GM19239 (cell line): ENCODE measurements at places on chromosomes 6 and 20.

DNA sequence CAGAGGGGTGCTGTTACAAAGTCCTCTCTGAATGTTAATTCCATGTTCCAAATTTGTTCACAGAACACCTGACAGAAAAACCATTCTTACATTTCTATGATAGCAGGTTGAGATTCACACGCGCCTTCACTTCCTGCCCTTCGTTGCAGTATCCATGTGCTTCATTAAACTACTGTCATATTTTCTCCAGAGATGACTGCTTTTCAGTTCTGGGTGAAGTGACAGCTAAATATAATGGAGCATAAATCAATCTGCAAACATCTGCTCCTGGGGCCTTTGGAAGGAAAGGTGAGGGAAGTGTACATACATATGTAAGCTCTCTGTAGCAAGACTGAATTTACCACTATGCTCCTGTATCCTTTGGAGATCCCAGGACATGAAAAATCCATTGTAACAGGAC is 750.2 kb downstream of the HDGFL1 start:
- no peak for DNase-seq

DNA sequence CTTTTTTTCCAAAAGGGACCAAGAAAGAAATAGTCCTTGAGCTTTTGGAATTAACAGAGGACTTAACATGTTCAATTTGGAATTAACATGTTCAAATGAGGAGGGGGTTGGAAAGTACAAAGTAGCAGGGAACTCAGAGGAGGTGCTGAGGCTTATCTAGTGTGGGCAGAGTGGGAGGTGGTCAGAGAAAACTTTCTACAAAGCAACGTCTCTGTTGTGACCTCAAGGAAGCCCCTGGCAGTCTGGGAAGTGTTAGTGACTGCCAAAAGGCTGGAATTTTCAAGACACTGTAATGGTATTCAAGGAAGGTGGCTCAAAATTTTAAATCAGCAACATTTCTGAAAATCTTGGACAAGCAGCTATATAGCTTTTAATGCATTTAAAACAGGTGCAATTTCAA is 7.3 kb downstream of the ECI2 start:
- DNase-seq, result no peak

- no peak for DNase-seq
Measured at GRCh38 chr6:5997420-5997987, 9.2 kb downstream of the NRN1 start.

DNA sequence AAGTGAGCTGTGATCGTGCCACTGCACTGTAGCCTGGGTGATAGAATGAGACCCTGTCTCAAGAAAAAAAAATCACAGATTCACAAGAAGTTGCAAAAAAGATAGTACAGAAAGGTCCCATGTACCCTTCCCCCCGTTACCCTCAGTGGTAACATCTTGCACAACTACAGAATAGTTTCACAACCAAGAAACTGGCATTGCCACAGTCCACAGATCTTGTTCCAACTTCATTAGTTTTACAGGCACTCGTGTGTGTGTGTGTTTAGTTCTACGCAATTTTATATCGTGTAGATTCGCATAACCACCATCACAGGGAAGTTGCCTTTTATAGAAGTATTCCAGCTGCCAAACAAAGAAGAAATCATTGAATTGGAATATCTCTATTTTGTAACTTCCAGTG is 19.1 kb downstream of the SPATA2 start:
- no peak for DNase-seq

DNA sequence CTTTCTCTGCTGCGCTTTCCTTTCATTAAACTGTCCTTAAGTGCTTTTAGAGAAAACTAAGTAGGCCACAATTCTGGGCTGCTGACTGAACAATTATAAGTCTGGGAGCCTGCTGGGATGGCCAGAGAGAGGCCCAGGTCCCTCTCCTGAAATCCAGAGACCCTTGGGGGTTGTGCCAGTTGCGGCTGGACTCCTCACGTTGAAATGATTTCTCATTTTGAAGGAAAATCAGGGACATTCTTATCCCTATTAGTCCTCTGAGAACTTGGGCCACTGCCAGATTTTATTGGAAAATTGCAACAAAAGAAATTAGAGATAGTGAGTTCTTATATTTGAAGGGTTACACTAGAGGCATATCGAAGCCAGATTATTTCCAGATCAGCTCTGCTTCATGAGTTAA is 145.1 kb downstream of the CLIC5 start:
- no peak for DNase-seq

DNA sequence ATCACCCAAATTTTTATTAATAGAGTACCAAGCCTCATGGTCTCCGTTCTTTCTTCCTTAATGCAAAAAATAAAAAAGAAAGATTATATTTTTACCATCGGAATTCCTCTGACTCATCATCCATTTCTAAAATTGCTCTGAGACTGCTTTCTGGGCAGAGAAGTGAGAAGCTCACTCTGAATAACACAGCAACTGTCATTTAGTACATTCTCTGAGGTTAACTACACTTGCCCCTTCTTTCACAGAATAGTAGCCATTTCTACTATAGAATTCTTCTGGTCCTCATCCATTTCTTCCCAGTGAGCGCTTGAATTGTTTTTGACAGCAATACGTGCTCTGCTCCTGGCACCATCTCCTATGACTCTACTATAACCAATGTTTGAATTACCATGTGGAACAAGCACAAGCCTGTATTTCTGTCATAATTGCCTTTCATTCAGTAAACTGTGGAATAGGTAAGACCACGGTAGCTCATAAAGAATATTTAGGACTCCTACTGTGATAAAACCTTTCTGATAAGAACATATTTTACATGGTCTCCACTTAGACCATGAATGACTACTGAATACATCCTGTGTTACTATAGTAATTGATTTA is 435.5 kb upstream of the NRSN1 start:
- no peak for DNase-seq

GRCh38 chr6:18478610-18479009 is 91.5 kb downstream of the RNF144B start:
- no peak for DNase-seq

DNA sequence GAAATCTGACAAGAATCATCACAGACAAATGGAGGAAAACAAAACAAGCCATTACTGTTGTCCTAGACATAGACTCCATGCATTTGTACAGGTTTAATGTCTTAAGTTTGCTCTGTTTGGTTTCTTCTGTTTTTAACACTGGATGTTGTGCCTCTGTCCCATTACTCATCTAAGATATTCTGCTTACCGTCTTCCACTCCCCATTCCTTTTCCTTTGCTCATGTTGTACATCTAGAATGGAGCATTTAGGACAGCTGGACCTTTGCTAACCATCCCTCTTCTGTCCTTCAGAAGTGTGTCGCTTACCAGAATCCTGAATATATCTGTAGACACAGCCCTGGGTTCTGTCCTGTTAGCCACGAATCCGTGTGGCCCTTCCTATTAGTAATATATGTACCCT is 35.2 kb downstream of the RAB22A start:
- no peak for DNase-seq

DNA sequence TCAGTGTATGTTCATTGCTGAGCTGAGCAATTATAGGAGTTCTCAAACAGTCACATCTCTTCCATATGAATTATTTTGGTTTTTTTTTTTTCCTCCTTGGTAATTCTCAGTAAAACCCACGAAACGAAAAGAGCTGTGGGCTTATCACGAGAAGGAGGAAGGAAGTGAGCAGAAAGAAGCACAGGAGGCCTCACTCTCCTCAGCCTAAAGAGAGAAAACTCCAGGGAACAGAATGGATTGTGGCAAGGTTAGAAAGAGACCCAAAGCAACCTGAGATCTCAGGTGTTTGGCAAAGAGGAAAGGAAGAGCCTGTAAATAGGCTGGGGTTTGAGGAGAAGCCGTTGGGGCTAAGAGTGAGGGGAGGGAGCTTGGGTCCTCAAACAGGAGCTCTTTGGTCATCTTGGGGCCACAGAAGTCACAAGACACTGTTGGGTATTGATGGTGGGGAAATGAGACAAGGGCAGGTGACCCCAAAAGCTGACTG is 67.8 kb upstream of the CITED2 start:
- no peak for DNase-seq

DNA sequence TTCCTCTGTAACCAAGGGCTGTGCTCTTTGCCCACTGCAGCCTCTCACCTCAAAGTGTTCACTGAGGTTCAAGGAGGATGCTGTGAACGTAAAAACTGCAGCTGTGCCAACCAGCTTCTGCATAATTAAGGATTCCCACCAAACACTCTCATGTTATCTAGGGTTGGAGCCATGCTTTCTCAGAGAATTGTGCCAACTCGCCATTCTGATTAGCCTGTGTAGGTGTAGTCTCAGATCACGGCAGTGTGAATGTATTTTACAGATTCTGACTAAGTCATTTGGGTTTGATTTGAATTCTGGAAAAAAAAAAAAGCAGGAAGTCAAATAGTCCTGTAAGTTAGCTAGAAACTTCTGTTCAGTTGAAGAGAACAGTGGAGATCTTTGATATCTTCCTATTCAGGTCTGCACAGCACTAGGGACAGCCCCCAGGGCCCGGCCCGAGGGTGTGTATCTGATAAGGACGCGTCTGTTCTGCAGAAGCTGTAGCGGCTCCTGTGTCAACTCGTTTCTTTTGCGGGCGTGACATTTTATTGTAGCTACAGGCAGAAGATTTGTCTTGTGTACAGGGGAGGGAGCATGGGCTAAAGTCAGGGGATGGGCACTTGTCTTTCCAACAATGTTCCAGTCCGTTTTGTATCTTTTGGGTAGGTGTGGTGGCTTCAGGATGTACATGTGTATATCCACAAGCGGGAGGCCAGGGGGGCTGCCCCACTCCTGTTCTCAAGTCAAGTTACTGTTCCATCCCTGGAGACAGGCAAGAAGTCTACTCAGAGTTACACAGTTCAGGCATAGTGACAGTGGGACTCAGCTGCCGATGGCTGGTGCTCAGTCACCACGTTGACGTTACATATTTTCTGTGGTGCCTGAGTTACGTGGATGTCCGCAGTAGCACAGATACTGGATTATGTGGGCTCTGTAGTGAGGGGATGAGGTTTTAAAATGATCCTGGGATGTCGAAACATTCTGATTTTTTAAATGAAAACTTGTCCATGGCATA is 12.4 kb downstream of the IRF4 start:
- no peak for DNase-seq

DNA sequence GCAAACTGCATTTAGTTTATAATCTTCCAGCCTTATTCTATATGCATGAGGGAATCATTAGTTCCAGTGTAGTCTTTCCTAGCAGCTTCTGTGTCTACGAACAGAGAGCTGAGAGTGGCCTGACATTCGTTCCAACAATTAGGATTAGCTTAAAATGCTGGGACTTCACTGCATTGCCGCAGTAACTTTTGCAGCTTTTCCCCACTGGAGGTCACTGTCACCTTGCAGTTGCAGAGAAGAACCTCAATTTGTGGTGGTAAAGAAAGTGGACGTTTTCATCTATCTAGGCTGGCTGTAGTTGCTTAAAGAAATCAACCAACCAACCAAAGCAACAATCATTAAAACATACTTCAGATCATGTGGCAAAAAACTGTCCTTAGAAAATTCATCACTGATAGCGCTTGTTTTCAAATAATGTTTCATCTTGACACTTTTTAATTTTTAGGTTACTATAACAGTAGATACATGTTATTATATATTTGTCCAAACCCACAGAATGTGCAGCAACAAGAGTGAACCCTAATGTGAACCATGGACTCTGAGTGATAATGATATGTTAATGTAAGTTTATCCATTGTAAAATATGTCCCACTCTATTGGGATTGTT is 12.2 kb downstream of the MYLK4 start:
- no peak for DNase-seq

DNA sequence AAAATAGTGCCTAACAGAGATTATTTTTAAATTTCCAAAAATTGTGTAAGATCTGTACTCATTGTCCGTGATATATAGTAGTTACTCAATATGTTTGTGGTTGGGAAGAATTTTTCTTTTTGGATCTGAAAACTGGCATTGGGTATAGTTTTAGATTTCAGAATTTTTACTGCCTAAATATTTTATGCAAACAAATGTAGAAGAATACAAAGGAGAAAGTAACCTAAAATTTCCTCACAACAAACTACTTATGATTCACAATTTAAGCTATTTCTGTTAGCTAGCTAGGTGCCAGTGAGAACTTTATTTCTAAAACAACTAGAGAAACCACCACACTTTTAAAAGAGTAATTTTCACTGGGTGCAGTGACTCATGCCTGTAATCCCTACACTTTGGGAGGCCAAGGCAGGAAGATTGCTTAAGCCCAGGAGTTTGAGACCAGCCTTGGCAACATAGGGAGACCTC is 38.8 kb downstream of the SESN1 start:
- DNase-seq, result no peak

- no peak for DNase-seq
Measured at GRCh38 chr6:167988154-167988495, 9.3 kb upstream of the KIF25 start.

DNA sequence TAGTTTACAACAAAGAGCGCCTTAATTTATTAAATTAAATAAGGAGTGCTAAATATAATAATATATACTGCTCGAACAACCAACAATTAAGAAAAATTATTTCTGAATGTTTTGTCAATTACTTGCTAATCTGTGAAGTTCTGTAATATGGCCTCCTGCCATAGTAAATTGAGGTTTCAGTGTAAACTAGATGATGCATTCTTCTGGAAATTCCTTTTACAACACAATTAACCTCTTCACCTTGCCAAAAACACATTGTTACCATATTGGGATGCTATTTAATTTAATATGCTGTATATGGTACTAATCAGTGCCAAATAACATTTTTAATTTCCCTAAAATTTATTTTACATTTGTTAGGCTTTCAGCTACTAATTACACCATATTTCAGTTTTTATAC is 808.4 kb upstream of the CITED2 start:
- DNase-seq, result no peak

DNA sequence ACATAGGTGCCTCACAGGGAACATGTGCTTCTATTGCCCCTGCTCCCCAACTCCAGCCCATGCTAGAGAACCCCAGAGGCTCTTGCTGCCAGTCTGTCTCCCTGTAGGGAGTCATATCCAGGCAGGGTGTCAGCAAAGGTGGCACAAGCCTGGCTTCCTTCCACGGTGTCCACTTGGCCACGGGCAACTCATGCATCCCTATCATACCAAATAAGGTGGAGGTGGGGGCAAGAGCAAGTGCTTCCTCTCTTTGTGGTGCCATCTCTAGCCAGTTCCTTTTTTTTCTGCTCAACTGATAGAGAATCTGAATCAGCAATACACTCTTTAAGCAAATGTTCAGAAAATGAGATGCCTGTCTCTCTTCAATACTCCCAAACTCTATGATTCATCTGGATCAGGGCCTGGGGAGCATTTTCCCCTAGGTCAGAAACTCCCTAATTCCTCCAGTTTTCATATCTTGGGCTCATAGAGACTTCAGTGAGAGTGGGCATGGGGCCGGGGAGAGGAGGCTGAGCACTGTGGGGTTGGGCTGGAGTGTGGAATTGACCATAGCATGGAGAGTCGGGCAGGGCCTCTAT is 105.1 kb upstream of the GPR6 start:
- no peak for DNase-seq

- DNase-seq, result no peak
Measured at GRCh38 chr6:89975991-89976693, 81.9 kb downstream of the GJA10 start.

DNA sequence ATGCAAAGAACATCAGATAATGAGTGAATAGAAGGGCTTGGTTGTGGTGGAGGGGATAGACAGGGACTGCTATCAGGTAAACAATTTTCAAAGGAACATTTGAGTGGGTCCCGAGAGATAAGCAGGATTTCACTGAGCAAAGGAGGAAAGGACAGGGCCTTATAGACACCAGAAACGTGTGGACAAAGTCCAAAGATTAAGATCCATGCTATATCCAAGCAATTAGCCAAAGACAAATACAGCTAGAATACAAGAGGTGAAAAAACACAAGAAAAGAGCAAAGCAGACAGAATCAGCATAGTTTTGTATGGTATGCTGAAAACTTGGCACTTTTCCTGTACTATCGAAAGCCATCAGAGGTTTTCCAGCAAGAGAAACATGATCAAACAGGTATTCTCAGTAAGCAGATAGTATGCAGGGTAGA is 59.8 kb downstream of the CDK19 start:
- no peak for DNase-seq
